ENCODE measurements at places on chromosomes 1 and 21.

- DNase-seq = no peak
Measured at GRCh38 chr1:156931211-156931952, 10.9 kb downstream of the LRRC71 start.

DNA sequence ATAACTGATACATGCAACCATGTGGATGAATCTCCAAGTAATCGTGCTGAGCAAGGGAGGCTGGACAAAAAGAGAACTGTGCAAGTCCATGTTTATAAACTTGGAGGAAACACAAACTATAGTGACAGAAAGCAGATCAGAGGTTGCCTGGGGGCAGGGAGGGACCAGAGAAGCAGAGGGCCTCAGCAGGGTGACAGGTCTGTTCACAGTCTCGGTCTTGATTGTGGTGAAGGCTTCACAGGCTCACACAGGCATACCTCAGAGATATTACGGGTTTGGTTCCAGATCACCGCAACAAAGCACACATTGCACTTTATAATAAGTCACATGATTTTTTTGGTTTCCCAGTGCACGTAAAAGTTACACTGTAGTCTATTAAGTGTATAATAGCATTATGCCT, 28.5 kb downstream of the ACOT7 start:
- DNase-seq = no peak

GRCh38 chr1:63705078-63705477, 68.7 kb upstream of the ROR1 start:
- DNase-seq = no peak

DNA sequence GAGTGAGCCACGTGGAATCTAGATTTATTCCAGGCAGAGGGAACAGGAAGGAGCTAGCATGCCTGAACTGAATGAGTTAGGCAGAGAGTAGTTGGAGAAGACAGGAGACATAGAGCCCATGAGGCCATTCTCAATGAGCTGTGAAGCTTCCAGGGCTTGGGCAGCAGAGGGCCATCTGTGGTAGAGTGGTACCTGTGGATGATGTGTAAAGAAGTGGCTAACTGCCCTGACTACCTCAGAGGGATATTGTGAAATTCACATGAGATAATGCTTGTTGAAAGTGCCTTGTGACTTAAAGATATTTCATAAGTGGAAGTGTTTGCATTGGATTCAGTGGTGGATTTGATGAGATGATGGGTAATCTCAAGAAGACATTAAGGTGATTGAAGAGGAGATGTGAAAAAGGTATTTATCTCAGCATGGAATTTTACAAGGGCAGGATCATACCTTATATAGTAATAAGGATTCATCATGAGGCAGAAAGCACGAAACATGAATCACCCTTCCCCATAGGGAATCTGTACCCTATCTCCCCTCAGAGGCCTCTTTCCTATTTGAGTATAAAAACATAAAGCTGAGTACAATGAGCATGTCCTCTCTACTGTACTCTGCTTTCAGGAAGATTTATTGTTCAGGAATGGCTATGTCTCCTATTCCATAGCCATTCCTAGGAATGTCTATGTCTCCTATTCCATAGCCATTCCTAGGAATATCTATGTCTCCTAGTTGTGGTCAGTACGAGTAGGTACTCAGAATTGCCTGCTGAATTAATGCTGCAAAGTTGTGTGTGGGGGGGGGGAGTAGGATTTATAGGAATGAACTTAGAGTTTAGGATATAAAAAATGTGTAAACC, 146.8 kb downstream of the PAPPA2 start:
- no peak for DNase-seq

DNA sequence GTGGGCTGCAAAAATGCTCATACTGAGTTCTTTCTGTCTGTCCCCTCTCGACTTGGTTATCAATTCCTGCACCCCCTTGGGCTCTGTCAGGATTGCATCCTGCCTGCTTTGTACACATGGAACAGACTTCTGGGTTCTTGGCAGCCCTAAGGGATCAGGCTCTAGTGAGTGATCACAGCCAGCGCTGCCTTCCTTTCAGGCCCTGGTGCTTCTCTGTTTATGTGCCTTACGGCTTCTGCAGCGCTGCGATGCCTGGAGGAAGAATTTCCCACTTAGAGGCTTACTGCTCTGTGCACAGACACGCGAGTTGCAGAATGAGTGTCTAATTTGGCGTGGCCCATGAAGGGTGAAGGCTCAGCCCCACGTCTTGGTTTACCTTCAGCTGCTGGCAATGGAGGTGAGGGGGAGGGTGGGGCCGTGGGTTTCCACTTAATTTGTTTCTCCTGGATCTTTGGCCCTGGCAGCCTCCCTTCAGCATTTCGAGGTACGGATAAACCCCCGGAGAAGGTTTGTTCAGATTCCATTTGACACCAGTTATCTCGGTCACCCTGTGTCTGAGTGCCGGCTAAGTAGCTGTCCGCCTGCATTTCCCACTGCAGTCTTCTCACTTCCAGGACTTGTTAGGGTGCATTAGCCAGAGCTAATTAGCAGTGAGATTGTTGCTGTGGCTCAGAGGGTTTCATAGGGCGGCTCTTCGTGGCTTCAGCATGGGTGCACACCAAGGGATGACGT, 227.3 kb downstream of the DYRK1A start:
- DNase-seq = no peak

- DNase-seq = no peak
Measured at GRCh38 chr1:1137256-1138045, 21.6 kb upstream of the C1orf159 start.

GRCh38 chr1:44670751-44671640, 3.3 kb downstream of the TMEM53 start:
- no peak for DNase-seq

DNA sequence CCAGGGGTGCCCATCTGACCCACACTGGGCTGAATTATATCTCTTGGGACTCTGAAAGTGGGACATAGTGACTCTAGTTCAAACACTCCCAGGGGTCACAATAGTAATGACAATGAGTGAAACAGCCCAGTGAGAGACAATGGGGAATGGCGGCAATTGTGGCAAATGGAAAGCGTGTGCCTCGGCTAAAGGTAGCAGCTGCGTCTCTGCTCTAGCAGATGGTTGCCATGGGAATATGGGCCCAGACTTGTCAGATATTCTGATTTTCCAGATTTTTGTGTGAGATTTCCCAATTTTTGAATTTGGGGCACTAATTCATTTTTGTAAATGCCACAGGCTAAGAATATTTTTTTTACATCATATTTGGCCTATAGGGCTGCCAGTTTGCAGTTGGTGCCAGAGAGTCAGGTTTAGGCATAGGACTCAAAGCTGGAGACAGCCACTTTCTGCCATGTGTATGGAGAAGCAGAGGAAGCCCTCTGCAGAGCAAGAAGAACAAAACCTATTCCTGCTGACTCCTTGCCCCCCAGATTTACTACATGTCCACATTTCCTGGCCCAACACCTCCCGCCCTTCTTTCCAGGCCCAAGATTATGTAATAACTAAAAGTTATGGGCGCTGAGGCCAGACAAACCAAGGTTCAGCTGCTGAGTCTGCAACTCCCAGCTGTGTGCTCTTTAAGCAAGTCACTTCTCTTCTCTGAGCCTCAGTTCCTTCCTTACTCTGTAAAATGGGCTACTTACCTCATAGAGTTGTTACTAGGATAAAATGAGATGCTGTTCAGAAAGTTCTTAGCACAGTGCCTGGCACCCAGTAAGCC, 21.6 kb upstream of the PTP4A2 start:
- DNase-seq = no peak

- no peak for DNase-seq
Measured at GRCh38 chr1:193185901-193186731, at the start of gene B3GALT2. Gene B3GALT2 (minus strand): TSS chr1:193186613. CDS start chr1:193181562, 5,051 bp downstream.

DNA sequence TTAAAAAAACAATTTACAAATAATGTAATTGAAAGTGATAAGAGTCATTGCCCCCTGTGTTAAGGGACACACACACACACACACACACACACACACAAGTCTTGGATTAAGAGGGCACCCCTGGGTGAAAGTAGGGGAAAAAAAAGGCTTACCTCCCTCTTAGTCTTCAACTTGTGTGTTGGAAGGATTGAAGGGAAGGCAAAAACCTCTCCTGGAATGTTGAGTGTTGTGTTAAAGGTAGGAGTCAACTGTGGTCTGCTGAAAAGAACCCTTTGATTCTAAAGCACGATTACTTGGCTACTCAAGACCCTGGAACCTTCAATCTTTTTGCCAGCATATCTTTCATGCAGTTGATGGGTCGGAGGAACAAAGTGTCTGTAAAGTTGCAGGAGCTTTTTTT, 6.4 kb downstream of the PBX1 start:
- no peak for DNase-seq

- no peak for DNase-seq
Measured at GRCh38 chr1:202126426-202126825, 3.7 kb downstream of the GPR37L1 start.

DNA sequence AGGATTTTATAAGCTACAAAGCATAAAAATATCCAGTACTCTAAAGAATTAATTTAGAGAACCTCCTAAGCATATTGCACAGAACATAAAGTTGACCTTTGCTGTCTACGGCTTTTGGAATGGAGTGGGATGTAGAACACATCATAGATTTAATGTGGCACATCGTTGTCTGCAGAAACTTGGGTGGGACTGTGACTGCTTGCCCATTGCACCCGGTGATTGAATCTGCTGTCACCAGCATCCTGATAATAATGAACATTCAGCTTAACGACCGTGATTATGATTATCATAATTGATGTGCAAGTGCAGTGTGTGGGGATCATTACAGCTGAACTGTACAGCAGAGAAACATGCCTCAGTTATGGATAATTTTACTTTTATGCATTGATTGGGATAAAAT, 181.9 kb downstream of the SPATA17 start:
- no peak for DNase-seq
